ENCODE measurements at places on chromosomes 11 and 22.

- no peak for DNase-seq
These were observed 382 bp downstream of the IMMP1L start for GRCh38 chr11:31509051-31509428.

- DNase-seq: no peak
These were observed 186.3 kb downstream of the CTTN start for GRCh38 chr11:70584498-70585235.

DNA sequence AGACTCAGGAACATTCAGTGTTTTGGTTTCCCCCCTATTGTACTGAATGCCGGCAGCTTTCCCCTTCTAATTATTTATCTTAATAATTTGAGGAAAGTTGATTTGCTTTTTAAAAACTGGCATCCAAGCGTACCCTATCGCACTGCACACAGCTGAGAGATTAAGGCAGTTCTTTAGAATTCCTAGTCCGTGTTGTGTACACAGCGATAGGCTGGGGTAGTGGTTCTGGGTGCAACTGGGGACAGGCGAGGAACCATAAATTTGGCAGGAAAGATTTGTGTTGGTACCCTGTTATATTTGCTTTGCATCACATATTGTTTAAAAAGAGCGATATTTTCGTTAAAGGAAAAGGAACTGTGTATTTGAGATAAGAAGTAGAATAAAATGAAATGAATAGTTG is 39.2 kb downstream of the PTPRJ start:
- no peak for DNase-seq

- no peak for DNase-seq
These were observed 125.5 kb downstream of the TBC1D22A start for GRCh38 chr22:46887978-46888377.

DNA sequence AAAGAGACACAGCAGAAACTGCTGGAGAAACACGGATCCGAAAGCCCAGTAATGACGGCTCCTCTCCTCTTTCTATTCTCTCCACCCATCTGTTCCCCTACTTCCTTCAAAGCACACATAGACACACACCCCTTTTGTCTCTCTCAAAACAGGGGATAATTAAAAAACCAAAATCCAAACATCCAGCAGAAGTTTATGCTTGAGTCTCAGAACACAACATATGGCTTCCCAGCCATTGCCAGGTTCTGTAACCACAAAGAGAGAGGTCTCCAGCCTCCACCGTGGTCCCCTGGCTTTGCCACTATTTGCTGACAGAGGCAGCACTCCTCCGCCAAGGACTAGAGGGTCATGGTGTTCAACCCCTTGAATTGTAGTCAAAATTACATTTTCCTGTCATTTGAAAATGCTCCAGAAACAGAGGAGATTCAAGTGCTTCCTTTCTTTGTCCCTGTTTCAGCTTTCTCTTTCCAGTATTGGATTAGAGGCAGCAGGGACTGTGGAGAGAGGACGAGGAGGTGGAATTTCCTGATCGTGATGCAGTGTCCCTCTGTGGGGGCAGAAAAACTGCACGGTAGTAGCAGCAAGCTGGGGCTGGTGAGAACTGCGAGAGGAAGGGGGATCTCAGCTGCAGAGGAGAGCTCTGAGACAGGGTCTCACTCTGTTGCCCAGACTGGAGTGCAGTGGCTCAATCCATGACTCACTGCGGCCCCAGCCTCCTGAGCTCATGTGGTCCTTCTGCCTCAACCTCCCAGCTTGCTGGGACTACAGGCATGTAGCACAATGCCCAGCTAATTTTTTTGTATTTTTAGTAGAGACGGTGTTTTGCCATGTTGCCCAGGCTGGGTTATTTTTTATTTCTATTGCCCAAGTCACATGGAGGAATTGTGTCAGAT is 60.3 kb downstream of the UBASH3B start:
- no peak for DNase-seq

DNA sequence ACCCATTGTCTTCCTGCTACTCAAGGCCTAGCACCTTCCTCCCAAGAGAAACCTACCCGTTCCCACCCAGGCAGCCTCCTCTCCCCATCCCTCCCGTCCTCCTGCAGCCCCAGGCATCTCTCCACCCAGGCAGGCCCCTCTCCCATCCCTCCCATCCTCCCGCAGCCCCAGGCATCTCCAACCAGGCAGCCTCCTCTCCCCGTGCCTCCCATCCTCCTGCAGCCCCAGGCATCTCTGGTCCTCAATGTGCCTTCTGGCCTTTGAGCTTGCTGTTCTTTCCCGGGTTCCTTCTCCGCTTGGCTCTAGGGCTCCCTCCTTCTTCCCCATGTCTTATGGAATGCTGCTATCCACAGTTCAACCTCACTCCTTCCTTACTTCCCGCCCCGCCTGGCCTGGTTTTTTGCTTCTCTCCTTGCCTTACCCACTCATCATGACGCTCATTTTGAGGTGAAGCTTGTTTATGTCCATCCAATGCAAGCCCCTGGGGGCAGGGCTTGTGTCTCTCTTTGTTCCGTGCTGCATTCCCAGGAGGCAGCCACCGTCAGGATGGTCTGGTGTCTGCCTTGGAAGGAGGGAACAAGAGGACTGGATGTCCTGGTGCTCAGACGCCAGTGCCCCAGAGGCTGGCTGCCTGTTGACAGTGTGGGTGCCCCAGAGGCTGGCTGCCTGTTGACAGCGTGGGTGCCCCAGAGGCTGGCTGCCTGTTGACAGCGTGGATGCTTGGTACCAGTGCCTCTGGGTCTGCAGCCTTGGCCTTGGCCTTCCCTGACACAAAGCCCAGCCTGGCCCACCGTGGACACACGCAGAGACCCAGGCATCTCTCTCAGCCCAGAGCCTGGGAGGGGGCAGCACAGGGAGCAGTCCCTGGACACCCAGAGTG is 815.7 kb downstream of the BRD1 start:
- no peak for DNase-seq

- no peak for DNase-seq
These were observed 4.3 kb upstream of the FUT4 start for GRCh38 chr11:94539420-94539819.

GRCh38 chr11:117851852-117852251 is 24.6 kb downstream of the FXYD6 start:
- no peak for DNase-seq

DNA sequence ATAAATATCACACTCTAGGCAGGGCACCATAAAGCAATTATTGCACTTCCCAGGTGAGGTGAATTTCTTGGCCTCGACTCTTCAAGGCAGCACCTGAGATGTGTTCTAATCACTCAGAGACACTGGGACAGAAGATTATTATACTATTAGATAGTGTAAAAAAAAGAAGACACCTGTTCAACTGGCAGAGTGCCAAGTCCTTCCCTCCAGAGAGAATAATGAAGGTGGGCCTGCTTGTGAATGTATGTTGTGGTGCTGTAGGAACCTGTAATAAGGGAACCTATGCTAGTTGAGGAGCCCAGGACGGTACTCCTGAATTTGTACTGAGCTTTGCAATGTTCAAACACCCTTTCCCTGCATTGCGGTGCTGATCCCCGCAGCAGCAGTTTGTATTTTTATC is 107.5 kb downstream of the NXPE2 start:
- no peak for DNase-seq

DNA sequence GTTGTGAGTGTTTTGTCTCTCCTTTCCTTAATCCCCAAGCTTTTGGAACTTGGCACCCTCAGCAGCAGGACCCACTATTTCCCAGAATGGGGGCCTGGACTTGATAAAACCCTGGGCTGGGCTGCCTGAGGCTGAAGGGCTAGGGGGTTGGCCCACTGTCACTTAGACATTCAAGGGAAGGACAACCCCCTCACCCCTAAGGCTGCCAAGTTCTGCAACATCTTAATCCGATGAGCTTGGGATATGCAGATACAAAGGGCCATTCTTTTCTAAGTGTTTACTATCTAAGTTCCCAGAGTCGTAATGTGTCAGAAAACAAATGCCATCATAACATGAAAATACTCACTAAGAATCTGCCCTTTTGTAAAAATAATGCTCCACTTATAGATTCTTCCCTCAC is 42.9 kb downstream of the IRAG1 start:
- no peak for DNase-seq

- no peak for DNase-seq
These were observed 75.3 kb downstream of the PDE2A start for GRCh38 chr11:72598906-72599305.
